Left ventricle myocardium superior (tissue), 1 donor: ENCODE measurements at places on chromosomes 4 and X.
A peak's percentile ranks its signal among the peaks of the same experiment; 100 is the strongest.

GRCh38 chr4:89469516-89469915 is 161.9 kb upstream of the GPRIN3 start:
- DNase-seq: no peak

- no peak for DNase-seq
These were observed 373.6 kb downstream of the FBXW7 start for GRCh38 chr4:152162331-152162697.

DNA sequence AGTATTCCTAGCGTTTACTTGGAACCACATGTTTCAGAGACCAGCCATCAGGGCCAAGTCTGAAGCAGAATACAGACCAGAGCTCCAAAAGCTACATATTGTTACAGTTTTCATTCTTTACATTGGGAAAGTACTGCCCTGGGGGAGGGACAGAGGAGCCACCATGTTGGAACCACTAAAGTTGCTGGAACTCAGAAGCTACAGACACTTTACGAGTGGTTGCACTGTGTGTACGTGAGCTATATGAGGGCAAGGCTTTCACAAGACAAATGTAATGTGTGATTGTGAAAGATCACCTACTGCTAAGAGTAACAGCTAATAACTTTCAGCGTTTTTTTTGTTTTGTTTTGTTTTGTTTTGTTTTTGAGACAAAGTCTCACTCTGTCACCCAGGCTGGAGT is 11.7 kb downstream of the GPC3 start:
- no peak for DNase-seq

DNA sequence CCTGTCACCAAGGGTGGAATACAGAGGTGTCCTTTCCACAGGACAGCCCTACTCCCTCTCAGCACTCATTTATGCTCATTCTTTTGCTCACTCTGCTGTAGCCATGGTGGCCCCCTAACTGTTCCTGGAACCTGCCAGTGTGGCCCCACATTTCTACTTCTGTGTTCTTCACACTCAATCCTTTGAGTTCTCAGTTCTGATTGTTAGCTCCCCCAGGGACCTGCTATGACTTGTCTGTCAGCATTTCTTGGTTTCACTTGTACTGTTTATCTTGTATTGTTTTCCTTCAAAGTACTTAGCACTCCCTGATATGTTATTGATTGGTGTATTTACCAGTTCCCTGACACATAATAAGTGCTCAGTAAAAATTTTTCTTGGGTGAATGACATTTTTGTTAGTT is 14.9 kb downstream of the VBP1 start:
- DNase-seq: no peak

- DNase-seq: no peak
These were observed 5.9 kb upstream of the PLAC1 start for GRCh38 chrX:134664202-134664601.

DNA sequence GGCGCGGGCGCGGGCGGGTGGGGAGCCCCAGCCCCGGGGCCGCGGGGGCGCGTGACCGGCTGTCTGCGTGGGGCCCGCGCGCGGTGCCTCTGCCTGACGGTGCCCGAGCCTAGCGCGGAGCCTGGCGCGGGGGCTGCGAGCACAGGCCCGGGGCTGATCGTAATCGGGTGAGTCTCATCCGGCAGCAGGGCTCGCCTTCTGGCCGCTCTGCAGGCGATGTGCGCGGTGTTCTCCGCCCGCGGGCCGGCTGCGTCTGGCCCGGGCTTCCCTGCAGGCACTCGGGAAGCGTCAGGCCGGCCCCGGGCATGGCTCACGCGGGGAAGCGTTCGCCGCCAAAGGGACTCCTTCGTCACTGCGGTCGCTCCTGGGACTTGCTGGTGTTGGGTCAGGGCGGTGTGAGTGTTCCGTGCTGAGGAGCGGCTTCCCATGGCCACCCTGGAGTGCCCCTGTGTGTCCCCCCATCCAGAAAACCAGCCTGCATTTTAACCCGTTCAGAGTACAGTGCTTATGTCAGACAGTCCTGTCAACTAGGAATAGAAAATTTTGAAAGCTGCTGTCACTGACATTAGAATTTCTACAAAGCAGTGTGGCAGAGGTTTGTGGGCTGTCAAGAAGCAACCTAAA is 40.6 kb downstream of the FAM149A start:
- DNase-seq: peak; percentile 76

GRCh38 chr4:41296995-41297394 is 40.3 kb downstream of the UCHL1 start:
- DNase-seq: no peak
